HFFc6 (cell line): ENCODE measurements at places on chromosomes 2 and 18.
A peak's percentile ranks its signal among the peaks of the same experiment; 100 is the strongest.

DNA sequence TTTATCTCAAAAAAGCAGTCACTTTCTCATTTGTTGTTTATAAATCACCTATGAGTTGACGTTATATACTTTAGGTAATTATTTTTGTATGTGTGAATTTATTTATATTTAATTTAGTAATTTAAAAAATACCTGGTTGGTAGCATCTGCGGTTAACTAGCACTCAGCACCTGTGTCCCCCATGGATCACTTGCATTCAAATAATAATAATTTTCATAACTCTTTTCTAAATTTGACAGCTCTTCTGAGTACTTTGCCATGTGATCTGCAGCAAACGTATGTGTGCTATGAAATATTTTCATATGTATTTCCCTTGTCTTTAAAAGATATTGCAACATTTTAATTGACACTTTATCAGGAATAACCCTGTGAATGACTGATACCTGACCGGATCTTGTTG, 88.1 kb downstream of the CMPK2 start:
- no peaks in the 10 kb centered on the region for H3K4me1 ChIP-seq
- peaks cover 2% of the 10 kb centered on the region for H3K27me3 ChIP-seq
- no peaks in the 10 kb centered on the region for H3K36me3 ChIP-seq
- H3K27ac ChIP-seq, result no peak overlapping the region
- H3K4me3 ChIP-seq, result no peak overlapping the region

- no peak for DNase-seq
- H3K4me3 ChIP-seq, result peak overlapping the region; percentile 56
- no peaks in the 10 kb centered on the region for H3K36me3 ChIP-seq
- H3K27ac ChIP-seq, result no peak overlapping the region
- peaks cover 31% of the 10 kb centered on the region for H3K27me3 ChIP-seq
- peaks cover 38% of the 10 kb centered on the region for H3K4me1 ChIP-seq
Observed at GRCh38 chr2:169361706-169362117, 622 bp downstream of the LRP2 start.

GRCh38 chr2:181466661-181467576, 9.7 kb downstream of the ITGA4 start:
- H3K27ac ChIP-seq, result no peak overlapping the region
- no peaks in the 10 kb centered on the region; the same call in 1 of the 2 replicates for H3K36me3 ChIP-seq
- peaks cover 47% of the 10 kb centered on the region for H3K4me1 ChIP-seq
- H3K4me3 ChIP-seq, result no peak overlapping the region

GRCh38 chr2:170997893-170998597, 69.0 kb downstream of the GORASP2 start:
- H3K4me3 ChIP-seq, result no peak overlapping the region
- H3K4me1 ChIP-seq, result no peaks in the 10 kb centered on the region
- no peak overlapping the region for H3K27ac ChIP-seq

DNA sequence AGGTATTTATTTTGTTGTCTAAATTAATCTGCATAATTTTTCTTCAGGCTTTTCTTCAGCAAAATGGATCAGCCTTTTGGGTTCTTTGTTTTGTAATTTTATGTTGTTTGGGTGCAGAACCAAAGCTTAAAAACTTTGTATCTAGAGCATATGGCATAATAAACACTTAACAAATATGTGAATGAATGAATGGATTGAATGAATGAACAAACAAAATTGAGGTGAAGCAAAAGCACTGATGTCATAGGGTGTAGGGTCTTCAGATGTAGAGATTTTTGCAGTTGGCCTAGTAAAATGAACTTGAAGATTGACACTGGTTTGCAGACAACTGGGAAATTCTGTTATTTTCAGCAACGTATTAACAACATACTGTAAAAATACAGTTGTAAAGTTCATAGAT, 17.3 kb downstream of the VAPA start:
- DNase-seq, result no peak
- no peaks in the 10 kb centered on the region for H3K27me3 ChIP-seq
- peaks cover 65% of the 10 kb centered on the region for H3K4me1 ChIP-seq

DNA sequence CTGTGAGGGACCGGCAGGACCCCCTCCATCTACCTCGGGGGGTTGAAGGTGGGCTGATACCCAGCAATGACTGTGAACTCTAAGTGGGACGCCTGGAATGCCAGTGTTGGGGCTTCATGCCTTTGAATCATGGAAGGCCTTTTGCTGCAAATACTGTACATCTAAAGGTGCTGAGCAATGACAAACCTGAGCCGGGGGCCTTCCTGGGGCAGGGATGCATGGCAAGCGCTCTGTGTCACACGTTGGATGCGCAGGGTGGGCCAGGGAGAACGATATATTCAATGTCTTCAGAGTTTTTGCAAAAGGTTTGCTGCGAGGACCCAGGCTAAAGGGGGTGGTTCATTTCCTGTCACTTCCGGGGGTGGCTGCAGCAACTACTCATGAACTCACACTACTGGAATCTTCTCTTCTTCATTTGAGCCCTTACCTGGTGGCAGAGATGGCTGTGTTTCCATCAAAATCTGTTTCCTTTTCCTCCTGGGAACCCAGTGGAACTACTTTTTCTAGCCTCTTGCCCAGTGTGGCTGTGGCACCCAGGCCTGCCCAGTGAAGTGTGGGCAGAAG, 24.1 kb upstream of the INHBB start:
- DNase-seq, result no peak
- no peak overlapping the region for H3K4me3 ChIP-seq
- H3K27me3 ChIP-seq, result peaks cover 25% of the 10 kb centered on the region
- H3K36me3 ChIP-seq, result no peaks in the 10 kb centered on the region
- no peak overlapping the region for H3K27ac ChIP-seq
- H3K4me1 ChIP-seq, result no peaks in the 10 kb centered on the region

GRCh38 chr2:72833084-72833714, 7.4 kb upstream of the EXOC6B start:
- DNase-seq, result no peak
- peaks cover 22% of the 10 kb centered on the region for H3K27me3 ChIP-seq
- H3K4me3 ChIP-seq, result no peak overlapping the region
- peaks cover 13% of the 10 kb centered on the region for H3K4me1 ChIP-seq
- H3K27ac ChIP-seq, result no peak overlapping the region
- no peaks in the 10 kb centered on the region for H3K36me3 ChIP-seq

DNA sequence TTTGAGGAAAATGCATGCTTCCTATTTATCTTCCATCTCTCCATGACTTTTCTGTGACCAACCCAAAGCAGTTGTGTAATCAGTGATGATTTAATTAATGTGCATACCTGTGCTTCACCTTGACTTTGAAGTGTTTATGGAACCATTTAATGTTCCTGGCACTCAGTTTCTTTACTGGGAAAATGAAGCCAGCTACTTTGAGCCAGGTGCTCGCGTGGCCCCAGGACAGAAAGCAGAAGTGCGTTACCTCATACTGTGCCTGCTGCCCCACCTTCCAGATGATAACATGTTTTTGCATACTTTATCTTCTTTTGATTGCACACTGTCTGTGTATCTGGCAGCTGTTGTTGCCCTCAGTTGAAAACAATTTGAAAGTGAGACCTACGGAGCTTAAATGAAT, 61.3 kb downstream of the PMAIP1 start:
- no peak overlapping the region for H3K27ac ChIP-seq
- no peak overlapping the region for H3K4me3 ChIP-seq
- H3K36me3 ChIP-seq, result no peaks in the 10 kb centered on the region
- H3K27me3 ChIP-seq, result peaks cover 11% of the 10 kb centered on the region

GRCh38 chr2:25960396-25960795, 21.9 kb downstream of the KIF3C start:
- H3K36me3 ChIP-seq, result no peaks in the 10 kb centered on the region
- no peak overlapping the region for H3K4me3 ChIP-seq
- no peaks in the 10 kb centered on the region for H3K27me3 ChIP-seq
- no peak for DNase-seq

DNA sequence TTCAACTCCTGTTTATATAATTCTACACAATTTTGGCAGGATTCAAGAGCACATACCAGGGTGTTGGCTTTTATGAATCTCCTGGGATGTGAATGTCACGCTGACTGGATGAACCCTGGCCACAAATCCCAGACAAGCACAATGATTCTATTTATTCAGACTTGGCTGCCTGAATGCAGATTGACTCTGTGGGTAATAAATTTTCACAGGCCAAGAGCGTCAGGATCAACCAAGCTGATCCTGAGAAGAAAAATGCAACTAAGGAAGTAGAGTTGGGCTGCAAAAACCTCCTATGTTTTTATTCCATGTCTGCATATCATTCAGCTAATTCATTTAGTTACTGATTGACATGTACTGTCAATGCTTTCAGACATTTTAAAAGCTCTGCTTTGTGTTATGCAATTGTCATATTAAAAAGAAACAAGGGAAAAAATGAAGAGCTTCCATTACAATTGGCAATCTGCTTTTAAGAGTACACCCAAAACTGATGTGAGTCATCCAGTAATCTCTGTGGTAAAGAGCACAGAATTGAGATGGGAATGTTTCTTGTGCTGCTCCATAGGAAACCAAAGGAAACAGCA, 173.0 kb upstream of the REV1 start:
- peaks cover 15% of the 10 kb centered on the region for H3K4me1 ChIP-seq
- no peak overlapping the region for H3K4me3 ChIP-seq
- H3K27me3 ChIP-seq, result peaks cover 4% of the 10 kb centered on the region; the same call in 1 of the 2 replicates

- DNase-seq, result peak; percentile 84
- peaks cover 83% of the 10 kb centered on the region for H3K4me1 ChIP-seq
- H3K4me3 ChIP-seq, result peak overlapping the region; percentile 23
- peaks cover 22% of the 10 kb centered on the region for H3K36me3 ChIP-seq
- peak overlapping the region; percentile 89 for H3K27ac ChIP-seq
Observed at GRCh38 chr2:215528555-215528954, 92.7 kb upstream of the FN1 start.

- no peak overlapping the region for H3K4me3 ChIP-seq
- no peaks in the 10 kb centered on the region; the same call in 1 of the 2 replicates for H3K27me3 ChIP-seq
- no peak overlapping the region for H3K27ac ChIP-seq
- H3K36me3 ChIP-seq, result peaks cover 10% of the 10 kb centered on the region
Observed at GRCh38 chr18:49225160-49225559, 235.3 kb downstream of the DYM start.

DNA sequence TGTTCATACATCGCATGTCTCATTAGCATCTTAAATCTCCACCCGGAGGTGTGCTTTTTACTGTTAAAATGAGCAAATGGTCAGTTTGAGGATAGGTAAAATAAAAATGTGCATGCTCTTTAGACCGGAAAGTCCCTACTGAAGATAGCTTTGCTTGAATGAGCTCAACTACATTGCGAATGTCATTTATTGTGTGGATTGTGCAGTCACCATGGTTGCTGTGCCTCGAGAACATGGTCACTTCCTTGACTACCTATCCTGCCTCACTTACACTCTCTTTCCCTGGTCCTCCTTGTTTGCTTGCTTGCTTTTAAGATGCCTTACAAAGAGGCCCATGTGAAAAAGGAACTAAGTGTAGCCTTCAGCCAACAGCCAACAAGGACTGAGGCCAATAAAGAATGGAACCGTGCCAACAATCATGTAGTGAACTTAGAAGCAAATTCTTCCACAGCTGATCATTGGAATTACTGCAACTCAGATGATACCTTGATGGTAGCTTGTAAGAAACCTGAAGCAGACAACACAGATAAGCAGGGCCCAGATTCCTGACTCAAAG, 72.2 kb upstream of the BARD1 start:
- DNase-seq, result no peak
- no peak overlapping the region for H3K27ac ChIP-seq
- H3K4me3 ChIP-seq, result no peak overlapping the region
- no peaks in the 10 kb centered on the region for H3K27me3 ChIP-seq

DNA sequence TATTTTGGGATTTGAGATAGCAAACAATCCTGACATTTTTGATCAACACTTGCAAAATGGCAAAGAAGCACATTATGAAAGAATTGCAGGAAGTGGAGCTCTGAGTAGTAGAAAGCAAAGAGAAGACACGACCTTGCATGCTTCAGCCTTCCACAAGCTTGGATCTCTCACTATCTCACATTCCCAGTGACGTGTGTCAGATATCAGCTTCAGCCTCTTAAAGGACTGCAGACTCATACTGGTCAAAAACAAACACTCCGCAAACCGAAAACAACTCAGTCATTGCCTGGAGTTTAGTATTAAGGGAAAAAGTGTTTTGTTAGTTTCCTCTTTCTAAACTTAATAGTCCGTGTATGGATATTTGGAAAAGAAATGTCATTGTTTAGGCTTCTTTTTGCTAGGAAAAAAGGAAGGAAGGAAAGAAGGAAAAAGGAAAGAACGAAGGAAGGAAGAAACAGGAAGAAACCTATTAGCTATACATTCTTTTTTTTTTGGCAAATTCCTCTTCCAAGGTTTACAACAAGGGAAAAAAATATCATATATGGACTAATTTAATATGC, 32.6 kb upstream of the SLC40A1 start:
- DNase-seq, result peak; percentile 84
- H3K36me3 ChIP-seq, result no peaks in the 10 kb centered on the region
- peak overlapping the region; percentile 93 for H3K27ac ChIP-seq
- peaks cover 2% of the 10 kb centered on the region; the same call in 1 of the 2 replicates for H3K27me3 ChIP-seq
- peaks cover 43% of the 10 kb centered on the region for H3K4me1 ChIP-seq

- H3K4me3 ChIP-seq, result no peak overlapping the region
- peaks cover 2% of the 10 kb centered on the region; the same call in 1 of the 2 replicates for H3K27me3 ChIP-seq
- DNase-seq, result no peak
- H3K27ac ChIP-seq, result no peak overlapping the region
- peaks cover 50% of the 10 kb centered on the region for H3K4me1 ChIP-seq
Observed at GRCh38 chr2:42909966-42910365, 117.6 kb upstream of the HAAO start.

- DNase-seq, result no peak
- no peaks in the 10 kb centered on the region for H3K4me1 ChIP-seq
- H3K36me3 ChIP-seq, result no peaks in the 10 kb centered on the region
- H3K4me3 ChIP-seq, result no peak overlapping the region
- H3K27me3 ChIP-seq, result no peaks in the 10 kb centered on the region
Observed at GRCh38 chr18:64695851-64696553, 547.1 kb upstream of the LINC00305 start.

DNA sequence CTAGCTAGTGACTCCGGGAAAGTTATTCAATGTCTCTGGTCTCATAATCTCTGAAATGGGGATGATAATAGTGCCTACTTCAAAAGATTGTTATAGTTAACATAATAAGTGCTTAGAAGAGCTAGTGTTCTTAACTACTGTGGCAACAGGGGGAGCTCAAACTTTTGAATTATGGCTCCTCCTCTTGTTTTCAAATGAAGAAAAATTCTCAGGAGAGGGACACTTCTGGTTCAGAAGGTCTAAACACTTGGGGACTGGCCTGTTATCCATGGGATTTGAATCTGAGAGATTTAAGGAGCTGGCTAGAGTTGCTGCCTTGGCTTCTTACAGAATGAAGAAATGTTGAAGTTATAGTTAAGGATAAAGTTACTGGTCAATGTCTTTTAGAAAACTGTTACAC, 92.2 kb upstream of the ITGB6 start:
- peak; percentile 37 for DNase-seq
- peak overlapping the region; percentile 49 for H3K4me3 ChIP-seq
- peak overlapping the region; percentile 84 for H3K27ac ChIP-seq
- peaks cover 81% of the 10 kb centered on the region for H3K36me3 ChIP-seq
- peaks cover 5% of the 10 kb centered on the region; the same call in 1 of the 2 replicates for H3K27me3 ChIP-seq
- peaks cover 93% of the 10 kb centered on the region for H3K4me1 ChIP-seq

DNA sequence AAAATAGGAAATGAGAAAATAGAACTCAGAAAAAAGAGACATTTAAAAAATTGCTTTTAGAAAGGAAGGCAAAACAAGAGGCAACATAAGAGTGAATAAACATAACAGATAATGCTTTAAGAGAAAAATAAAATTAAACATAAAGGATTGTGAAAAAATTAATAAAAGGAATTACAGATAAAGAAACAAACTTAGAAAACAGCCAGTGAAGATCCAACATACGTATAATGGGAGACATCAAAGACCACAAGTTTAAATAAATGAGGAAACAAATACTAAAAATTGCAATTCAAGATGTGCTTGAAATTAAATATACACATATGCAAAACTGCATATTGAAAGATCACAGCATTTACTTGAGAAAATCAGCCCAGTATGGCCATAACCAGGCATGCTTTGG, 448.9 kb downstream of the NBAS start:
- no peaks in the 10 kb centered on the region for H3K27me3 ChIP-seq
- H3K4me3 ChIP-seq, result no peak overlapping the region
- DNase-seq, result peak; percentile 10
- H3K36me3 ChIP-seq, result no peaks in the 10 kb centered on the region; the same call in 1 of the 2 replicates
- H3K4me1 ChIP-seq, result no peaks in the 10 kb centered on the region
- no peak overlapping the region for H3K27ac ChIP-seq
